ENCODE measurements at places on chromosomes 12 and 14.

GRCh38 chr12:66137937-66138336 is 7.4 kb upstream of the LLPH start:
- DNase-seq: no peak

DNA sequence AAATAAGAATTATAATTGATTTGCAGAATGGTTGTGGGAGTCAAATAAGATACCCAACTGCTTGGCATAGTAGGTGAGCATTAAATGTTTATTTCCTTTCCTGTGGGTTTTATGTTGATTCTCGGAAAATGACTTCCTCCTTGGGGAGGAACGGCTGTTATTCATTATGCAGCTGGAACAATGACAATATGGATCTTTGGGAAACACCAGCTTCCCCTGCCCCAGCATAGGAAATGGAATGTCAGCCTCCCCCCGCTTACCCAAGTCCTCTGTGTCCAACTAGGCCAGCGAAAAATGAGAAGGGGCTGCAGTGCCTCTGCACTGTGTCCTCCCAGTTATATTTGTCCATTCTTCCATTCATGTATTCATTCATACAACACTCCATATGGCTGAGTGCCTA is 11.7 kb upstream of the CCDC177 start:
- DNase-seq: no peak

GRCh38 chr12:103680591-103681141 is 93.6 kb downstream of the STAB2 start:
- no peak for DNase-seq

GRCh38 chr14:55706893-55707292 is 126.9 kb downstream of the KTN1 start:
- no peak for DNase-seq

DNA sequence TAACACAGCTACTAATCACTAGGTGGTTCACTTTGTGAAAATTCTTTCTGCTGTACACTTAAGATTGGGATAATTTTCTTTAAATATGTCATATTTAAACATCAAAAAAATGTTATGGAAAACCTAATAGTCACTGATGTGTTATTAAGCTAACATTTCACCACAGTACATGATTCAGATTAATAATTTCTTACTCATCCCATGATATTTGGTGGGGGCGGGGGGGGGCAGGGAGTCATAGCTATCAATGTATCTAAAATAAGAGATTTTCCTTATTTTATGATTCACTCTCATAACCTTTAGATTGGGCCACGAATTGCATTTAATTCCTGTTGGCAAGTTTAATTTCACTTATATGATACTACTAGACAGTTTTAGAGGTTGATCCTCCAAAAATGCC is 88.8 kb downstream of the KCNH5 start:
- no peak for DNase-seq

- no peak for DNase-seq
Observed at GRCh38 chr14:99124482-99125105, 147.4 kb downstream of the BCL11B start.

GRCh38 chr12:51759175-51759574 is 89.3 kb downstream of the FIGNL2 start:
- no peak for DNase-seq

- no peak for DNase-seq
Observed at GRCh38 chr14:51283402-51284085, 43.5 kb downstream of the TMX1 start.

- DNase-seq: peak; percentile 54
Observed at GRCh38 chr12:52317468-52318052, 3.6 kb downstream of the KRT83 start.

GRCh38 chr12:47190271-47190750 is 110.6 kb upstream of the AMIGO2 start:
- DNase-seq: no peak

GRCh38 chr14:75800792-75801191 is 139.7 kb downstream of the TTLL5 start:
- DNase-seq: no peak

DNA sequence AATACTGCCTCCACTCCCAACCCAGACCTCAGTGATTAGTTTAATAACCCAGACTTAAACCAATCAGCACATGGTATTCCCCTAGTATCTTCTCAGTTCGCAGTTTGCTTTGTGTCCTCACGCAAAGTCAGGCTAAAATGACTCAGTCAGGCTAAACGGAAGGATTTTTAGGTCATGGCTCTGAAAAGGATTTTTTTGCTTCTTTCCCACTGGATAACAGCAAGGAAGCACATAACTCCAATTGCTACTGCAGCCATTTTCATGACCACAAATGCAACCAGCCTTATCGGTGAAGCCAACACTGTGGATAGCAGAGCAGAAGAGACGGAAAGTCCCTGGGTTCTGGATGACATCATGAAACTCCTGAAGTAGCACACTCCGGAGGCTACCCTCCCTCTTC is 67.7 kb downstream of the ZC3H14 start:
- no peak for DNase-seq

GRCh38 chr14:61489512-61489911 is 168.1 kb downstream of the PRKCH start:
- no peak for DNase-seq

GRCh38 chr12:40565029-40565633 is 127.1 kb upstream of the CNTN1 start:
- no peak for DNase-seq

GRCh38 chr14:61647704-61648103 is 47.6 kb upstream of the HIF1A start:
- DNase-seq: no peak

DNA sequence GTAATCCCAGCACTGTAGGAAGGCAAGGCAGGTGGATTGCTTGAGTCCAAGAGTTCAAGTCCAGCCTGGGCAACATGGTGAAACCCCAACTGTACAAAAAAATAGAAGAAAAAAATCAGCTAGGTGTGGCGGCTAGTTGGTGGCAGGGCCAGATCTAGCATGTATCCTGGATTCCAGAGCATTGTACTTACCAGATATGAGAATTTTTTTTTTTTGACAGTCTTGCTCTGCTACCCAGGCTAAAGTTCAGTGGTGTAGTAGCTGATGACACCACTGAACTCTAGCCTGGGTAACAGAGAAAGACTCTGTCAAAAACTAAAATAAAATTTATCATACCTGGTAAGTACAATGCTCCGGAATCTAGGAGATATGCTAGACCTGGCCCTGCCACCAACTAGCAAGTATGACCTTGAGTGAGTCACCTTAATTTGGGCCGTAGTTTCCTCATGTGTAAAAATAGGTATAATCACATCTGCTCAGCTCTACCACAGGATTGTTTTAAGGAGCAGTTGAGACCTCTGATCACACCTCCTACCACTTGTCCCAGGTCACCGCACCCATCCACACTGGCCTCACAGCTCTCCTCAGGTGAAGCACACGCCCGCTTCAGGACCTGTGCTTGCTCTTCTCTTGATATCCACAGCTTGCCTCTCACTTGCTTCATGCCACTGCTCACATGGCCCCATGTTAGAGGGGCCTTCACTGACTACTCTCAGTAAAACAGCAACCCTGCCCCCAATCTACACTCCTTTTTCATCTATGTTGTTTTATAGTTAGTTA is 140.2 kb downstream of the STXBP6 start:
- no peak for DNase-seq

DNA sequence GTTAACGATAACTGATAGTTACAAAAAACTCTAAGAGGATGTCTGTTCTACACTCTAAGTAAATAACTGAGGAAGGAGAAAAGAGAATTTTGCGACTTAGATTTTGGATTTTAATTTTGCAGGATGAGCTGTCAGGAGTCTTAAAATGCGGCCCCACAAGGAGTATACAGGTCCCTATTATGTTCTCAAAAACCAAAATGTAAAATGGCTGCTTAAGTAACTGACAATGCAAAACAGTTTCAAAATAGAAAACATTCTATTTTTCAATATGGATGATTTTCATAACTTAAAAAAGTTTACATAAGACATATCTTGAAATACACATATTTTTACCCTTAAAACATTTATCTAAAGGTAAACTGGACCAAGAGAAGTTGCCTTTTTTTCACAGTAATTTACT is 2.6 kb downstream of the CD69 start:
- DNase-seq: no peak

GRCh38 chr14:93431036-93431670 is 414 bp downstream of the UNC79 start:
- peak; percentile 69 for DNase-seq

DNA sequence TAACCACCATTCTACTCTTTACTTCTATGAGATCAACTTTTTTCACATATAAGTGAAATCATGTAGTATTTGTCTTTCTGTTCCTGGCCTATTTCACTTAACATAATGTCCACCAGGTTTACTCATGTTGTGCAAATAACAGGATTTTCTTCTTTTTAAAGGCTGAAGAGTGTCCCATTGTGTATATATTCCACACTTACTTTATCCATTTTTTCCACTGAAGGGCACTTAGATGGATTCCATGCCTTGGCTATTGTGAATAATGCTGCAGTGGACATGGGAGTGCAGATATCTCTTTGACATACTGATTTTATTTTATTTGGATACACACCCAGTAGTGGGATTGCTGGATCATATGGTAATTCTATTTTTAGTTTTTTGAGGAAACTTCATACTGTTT is 181.1 kb upstream of the HMGA2 start:
- DNase-seq: no peak

- DNase-seq: no peak
Observed at GRCh38 chr14:99468081-99468480, 12.6 kb downstream of the SETD3 start.

- DNase-seq: no peak
Observed at GRCh38 chr12:29743077-29743476, 40.7 kb downstream of the TMTC1 start.

- DNase-seq: no peak
Observed at GRCh38 chr14:55116246-55117030, 12.6 kb upstream of the LGALS3 start.

DNA sequence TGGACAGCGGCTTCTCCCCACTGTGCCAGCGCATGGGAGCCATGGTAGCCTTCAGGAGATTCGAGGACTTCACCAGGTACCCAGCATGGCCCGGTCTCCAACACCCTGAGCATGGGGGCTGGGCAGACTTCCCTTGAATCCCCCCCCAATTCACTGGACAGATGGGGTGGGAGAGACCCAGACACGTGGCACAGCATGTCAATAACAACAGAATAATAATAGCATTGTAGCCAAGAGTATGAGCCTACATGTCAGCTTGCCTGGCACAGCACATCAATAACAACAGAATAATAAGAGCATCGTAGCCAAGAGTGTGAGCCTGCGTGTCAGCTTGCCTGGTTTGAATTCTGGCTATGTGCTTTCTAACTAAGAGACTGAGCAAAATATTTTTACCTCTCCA is 76.4 kb downstream of the FOXN4 start:
- no peak for DNase-seq

- no peak for DNase-seq
Observed at GRCh38 chr14:23876160-23876750, 77.3 kb upstream of the DHRS4 start.

DNA sequence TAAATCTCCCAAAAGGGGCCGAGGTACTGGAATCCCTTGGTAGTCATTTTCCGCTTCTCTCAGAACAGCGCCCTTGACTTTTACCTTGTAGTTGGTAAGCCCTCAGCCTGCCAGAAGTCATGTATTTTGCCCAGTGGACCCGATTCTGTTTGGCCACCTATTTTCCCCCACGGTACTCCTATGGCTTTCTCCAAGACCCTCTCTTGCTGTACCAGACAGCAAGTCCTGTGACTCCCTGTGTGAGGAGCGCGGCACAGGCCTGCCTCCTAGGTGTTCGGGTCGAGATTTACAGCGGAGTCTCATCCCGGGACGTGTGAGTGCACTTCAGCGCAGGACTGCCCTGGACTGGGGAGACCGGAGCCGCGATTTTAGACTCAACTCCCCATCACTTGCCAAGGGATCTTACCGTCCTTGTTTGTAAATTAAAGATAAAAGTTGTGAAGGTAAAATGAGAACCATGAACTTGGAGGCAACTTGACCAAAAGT is 1.1 kb upstream of the MBD6 start:
- DNase-seq: no peak

Measured in left forelimb (tissue), 1 donor.